ENCODE measurements at places on chromosomes 4 and X. TPM values are rescaled to one million over a fixed set of nuclear protein-coding genes. Genes with fewer than 3 reads are reported as not detected.

TMPRSS11B gene
- not detected for total RNA-seq

MTNR1A gene
- total RNA-seq = not detected

DNA sequence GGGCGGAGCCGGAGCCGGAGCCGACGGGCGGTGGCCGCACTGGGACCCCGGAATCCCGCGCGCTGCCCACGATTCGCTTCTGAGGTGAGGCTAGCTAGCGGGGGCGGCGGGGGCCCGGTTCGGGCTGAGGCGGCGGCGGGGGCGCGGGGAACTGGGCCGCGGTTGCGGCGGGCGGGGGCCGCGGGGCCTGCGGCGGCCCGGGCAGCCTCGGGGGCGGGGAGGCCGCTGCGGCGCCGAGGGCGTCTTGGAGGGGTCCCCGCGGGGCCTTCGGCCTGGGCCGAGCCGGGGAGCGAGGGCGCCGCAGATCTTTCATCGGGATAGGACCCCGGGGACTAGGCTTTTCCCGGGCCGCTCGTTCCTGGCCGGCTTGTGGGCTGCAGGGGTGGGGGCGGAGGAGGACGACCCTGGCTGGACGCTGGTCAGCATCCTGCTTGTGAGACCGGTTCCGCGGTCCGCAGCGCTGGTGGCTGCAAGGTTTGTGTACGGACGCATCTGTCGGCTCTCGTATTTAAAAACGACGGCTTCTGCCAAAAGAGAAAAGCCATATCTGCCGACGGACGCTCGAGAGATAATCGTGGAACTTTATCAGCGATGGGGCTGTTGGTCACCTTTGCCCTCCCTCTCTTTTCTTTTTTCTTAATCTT, 419 bp downstream of the ADD1 start:
- peaks cover 35% of the 10 kb centered on the region for H3K4me1 ChIP-seq
- H3K4me3 ChIP-seq = peak overlapping the region; percentile 76
- no peaks in the 10 kb centered on the region for H3K36me3 ChIP-seq
- H3K27ac ChIP-seq = peak overlapping the region; percentile 79

- H3K4me3 ChIP-seq = no peak overlapping the region
- DNase-seq = no peak
- no peak overlapping the region for H3K27ac ChIP-seq
- no peaks in the 10 kb centered on the region for H3K36me3 ChIP-seq
These were observed 69.4 kb downstream of the KCNIP4 start for GRCh38 chr4:21879187-21879586.

DNA sequence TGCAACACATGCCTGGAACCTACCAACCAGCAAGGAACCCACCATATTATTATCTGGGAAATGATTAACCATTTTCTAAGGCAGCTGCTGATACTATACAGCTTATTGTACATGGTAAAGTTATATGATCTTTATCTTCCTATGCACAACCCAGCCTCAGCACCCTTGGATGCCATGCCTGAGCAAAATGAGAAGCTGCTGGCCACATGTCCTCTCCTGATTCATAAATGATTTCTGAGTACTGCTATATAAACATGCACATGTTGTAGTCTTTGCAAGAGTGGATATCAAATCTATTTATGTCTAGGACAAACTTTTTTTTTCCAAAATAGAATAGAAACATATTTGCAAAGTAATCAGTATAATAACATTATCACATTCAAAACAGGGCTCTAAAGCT, 1043.6 kb downstream of the CCSER1 start:
- no peaks in the 10 kb centered on the region for H3K4me1 ChIP-seq
- no peaks in the 10 kb centered on the region for H3K27me3 ChIP-seq
- H3K27ac ChIP-seq = no peak overlapping the region
- DNase-seq = no peak
- H3K4me3 ChIP-seq = no peak overlapping the region

DNA sequence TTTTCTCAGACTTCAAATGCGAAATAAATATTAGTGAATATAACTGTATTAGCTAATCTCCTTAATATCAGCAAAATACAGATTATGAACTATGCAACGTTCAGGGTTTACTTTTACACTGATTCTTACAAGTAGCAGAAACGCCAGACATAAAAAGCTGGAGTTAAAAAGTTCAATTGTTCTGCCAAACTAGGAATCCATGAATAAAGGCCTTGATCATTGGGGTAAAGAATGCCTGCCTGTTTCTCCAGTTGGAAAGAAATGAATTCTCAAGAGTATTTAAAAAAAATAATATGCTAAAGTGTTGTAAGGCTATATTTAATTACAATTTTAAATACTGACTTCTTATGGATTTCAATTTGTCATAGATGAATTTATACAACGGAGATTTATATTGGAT, 612.2 kb downstream of the DMD start:
- H3K4me3 ChIP-seq = no peak overlapping the region
- no peaks in the 10 kb centered on the region for H3K27me3 ChIP-seq
- H3K36me3 ChIP-seq = no peaks in the 10 kb centered on the region
- peak overlapping the region; percentile 10 for H3K27ac ChIP-seq

GRCh38 chr4:159045321-159045720, 57.6 kb upstream of the RAPGEF2 start:
- no peaks in the 10 kb centered on the region for H3K36me3 ChIP-seq
- no peak overlapping the region for H3K4me3 ChIP-seq
- H3K27ac ChIP-seq = no peak overlapping the region
- no peak for DNase-seq
- no peaks in the 10 kb centered on the region for H3K27me3 ChIP-seq
- H3K4me1 ChIP-seq = peaks cover 6% of the 10 kb centered on the region

DNA sequence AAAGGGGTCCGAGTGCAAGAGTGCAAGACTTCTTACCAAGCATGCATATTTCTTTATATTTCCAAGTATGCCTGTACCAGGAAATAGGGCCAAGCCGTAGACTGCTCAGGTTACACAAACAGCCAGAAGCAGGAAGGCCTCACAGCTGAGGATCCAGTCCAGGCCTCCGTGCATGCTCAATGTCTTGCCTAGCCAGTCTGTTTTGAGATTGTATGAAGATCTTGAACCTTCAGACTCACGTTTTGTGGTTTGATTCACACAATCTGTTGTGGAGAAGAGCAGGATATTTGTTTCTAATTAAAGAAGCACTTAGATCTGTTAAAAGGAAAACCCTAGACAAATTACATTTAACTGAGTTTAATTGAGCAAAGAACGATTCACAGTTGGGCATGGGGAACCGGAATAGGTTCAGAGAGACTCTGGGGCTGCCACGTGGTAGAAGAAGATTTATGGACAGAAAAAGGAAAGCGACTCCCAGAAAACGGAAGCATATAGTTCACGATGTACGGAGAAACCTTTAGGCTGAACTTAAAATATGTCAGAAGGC, 1.2 kb downstream of the MGST2 start:
- no peaks in the 10 kb centered on the region for H3K27me3 ChIP-seq
- no peak overlapping the region for H3K4me3 ChIP-seq
- H3K27ac ChIP-seq = peak overlapping the region; percentile 87
- no peaks in the 10 kb centered on the region for H3K36me3 ChIP-seq

GRCh38 chr4:148074462-148074861, 342.6 kb downstream of the ARHGAP10 start:
- H3K4me3 ChIP-seq = no peak overlapping the region
- no peaks in the 10 kb centered on the region for H3K27me3 ChIP-seq
- peaks cover 14% of the 10 kb centered on the region for H3K4me1 ChIP-seq

DNA sequence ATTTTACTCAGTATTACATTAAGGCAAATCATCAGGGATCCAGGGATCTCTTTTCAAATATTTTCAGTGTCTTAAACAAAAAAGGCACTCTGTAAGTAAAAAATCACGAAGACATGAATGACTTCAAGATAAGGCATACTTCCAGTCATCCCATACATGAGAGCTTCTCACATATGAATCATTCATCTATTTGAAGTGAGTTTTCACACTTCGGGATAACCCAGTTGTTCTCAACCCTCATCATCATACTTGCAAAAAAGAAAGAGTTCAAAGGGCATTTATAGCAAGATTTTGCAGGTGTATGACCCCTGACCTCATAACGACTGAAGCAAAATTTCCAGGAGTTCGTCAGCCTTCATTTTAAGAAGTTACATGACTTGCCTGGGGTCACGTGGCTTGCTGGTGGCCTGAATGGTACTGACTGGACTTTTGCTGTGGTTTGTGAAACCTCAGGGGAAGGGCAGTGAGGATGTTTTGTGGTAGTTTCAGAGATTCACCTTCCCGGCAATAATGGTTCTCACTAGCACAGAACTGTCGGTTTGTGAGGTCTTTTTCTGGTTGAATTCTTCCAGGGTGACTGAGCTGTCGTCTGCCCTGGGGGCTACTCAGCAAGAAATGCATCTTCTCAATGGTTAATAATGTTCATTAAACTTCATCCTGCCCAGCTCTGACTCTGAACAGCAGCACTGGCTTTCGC, 115.8 kb upstream of the SHISA3 start:
- no peaks in the 10 kb centered on the region for H3K36me3 ChIP-seq
- no peak for DNase-seq
- H3K4me1 ChIP-seq = no peaks in the 10 kb centered on the region
- H3K27me3 ChIP-seq = no peaks in the 10 kb centered on the region
- H3K27ac ChIP-seq = no peak overlapping the region

DNA sequence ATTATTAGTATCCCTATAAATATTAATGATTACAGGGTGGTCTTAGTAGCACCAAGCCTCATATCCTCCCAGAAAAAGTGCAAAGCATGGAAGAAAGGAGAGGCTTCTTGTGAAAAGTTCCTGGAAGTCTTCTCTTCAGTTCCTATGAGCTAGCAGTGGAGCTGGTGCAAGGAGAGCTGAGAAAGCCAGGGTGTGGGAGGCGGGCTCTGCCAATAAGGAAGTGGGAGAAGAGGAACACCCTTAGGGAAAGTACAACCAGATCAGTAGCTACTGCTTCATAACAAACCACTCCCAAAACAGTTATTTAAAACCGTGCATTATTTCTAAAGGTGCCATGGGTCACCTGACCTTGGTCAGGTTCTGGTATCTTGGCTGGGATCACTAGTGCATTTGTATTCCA, 72.4 kb downstream of the MAP9 start:
- H3K27ac ChIP-seq = no peak overlapping the region
- H3K4me3 ChIP-seq = no peak overlapping the region
- H3K36me3 ChIP-seq = no peaks in the 10 kb centered on the region
- no peak for DNase-seq

GRCh38 chr4:159881158-159881557, 778.3 kb downstream of the RAPGEF2 start:
- no peaks in the 10 kb centered on the region for H3K36me3 ChIP-seq
- no peaks in the 10 kb centered on the region for H3K27me3 ChIP-seq
- DNase-seq = no peak
- H3K27ac ChIP-seq = no peak overlapping the region
- H3K4me3 ChIP-seq = no peak overlapping the region

GRCh38 chrX:32852203-32852602, 359.1 kb downstream of the DMD start:
- no peaks in the 10 kb centered on the region for H3K27me3 ChIP-seq
- H3K4me3 ChIP-seq = no peak overlapping the region
- H3K27ac ChIP-seq = no peak overlapping the region
- H3K36me3 ChIP-seq = no peaks in the 10 kb centered on the region

GRCh38 chr4:124209626-124210025, 502.9 kb downstream of the ANKRD50 start:
- H3K27me3 ChIP-seq = no peaks in the 10 kb centered on the region
- no peak overlapping the region for H3K4me3 ChIP-seq
- no peaks in the 10 kb centered on the region for H3K4me1 ChIP-seq
- no peak overlapping the region for H3K27ac ChIP-seq
- DNase-seq = no peak
- H3K36me3 ChIP-seq = no peaks in the 10 kb centered on the region
